ENCODE measurements at places on chromosomes 3 and 15.

DNA sequence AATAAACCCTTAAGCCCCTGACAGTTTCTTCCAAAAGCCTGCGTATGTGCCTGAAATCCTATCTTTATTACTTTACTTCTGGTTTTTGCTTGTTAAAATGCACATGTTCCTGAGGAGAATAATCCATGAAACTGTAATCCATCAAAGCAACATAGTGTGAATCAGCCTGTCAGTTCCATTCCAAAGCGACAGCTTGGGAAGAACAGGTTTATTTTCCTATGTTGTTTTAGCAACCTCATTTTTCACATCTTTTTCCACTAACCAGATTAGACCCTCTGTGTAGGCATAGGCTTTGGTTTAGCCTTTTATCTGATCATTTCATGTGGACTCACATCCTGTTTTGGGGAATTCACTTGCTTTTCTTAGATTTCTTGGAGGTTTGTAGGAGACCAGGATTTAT is 988.0 kb downstream of the SQOR start:
- no peak for DNase-seq

DNA sequence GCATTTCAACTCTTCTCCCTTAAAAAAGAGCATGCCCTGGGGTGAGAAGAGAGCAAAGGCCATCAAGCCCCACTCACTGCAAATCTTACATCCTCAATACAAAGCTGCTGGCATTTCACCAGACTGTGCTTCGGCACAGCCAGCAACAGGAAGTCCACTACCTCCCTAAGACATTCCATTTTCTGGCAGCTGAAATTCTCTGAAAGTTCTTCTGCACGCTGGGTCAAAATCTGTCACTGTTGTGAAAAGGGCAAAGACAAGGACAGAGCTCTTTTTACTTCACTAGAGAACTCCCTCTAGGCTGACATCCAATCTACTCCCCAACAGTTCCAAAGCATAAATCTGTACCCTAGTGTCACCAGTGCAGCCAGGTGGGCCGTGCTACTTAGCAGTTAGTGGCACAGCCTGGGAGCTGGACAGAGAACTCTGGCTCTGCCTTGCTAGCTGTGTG is 6.3 kb downstream of the MTMR10 start:
- no peak for DNase-seq

DNA sequence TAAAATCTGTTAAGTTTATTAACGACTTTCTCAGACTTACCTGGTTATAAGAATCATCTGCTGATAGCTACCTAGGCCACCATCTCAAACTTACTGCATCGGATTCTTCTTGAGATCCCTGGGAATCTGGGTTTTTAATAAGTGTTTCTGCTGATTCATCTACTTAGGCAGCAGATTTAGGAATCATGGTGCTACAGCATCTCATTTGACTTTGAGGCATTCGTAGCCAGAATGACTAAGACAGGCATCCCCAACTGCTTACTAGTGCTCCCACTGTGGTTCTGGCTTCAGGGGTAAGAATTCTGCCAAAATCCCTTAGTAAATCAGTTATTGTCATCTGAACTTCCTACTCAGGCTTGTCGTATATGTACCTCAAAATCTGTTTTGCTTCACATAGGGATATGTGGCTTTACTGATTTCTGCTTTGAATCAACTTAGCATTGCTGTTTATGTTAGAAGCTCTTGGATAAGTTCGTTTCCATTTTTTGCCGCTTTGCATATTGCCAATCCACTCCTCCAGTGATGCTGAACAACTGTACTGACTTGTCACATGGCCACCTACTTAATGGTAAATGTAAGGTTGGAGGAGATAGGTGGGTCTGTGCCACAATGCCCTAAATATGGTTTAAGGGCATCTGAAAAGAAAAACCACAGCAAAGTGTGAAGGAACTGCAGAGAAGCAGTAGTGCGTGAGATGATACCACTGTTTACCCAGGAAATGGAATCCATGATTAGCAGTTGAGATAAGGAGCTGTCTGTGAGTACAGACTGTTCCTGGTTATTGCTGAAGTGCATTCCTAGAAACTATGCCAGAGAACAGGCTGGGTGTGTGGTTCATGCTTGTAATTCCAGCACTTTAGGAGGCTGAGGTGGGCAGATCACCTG is 60.3 kb downstream of the MAP6D1 start:
- no peak for DNase-seq

- DNase-seq = no peak
Measured at GRCh38 chr3:76203578-76203977, 418.2 kb upstream of the ZNF717 start.

- DNase-seq = no peak
Measured at GRCh38 chr15:32790352-32790999, 72.7 kb downstream of the GREM1 start.

- no peak for DNase-seq
Measured at GRCh38 chr3:177312491-177312890, 115.2 kb upstream of the TBL1XR1 start.

Data from HS-27A (cell line).